Small intestine (tissue), 16 donors: ENCODE measurements at places on chromosomes 2 and 18. TPM values are rescaled to one million over a fixed set of nuclear protein-coding genes. Genes with fewer than 3 reads are reported as not detected.

DNA sequence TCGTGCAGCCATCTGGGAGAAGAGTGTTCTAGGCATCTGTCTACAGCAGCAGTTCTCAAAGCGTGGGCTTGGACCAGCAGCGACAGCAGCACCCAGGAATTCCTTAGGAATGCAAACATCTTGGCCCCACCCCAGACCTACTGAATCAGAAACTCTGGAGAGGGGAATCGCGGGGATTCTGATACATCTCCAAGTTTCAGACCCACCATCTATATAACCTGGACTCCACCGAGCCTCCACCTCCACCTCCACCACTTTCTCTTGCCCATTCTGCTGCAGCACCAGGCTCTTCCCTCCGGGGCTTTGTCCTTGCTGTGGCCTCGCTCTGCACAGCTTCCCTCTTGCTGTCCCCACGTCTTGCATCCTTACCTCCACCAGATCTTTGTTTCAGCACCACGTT, 256.4 kb downstream of the BCL2 start:
- no peak for DNase-seq

GRCh38 chr18:76932026-76932819, 109.9 kb downstream of the ZNF236 start:
- DNase-seq: no peak

DNA sequence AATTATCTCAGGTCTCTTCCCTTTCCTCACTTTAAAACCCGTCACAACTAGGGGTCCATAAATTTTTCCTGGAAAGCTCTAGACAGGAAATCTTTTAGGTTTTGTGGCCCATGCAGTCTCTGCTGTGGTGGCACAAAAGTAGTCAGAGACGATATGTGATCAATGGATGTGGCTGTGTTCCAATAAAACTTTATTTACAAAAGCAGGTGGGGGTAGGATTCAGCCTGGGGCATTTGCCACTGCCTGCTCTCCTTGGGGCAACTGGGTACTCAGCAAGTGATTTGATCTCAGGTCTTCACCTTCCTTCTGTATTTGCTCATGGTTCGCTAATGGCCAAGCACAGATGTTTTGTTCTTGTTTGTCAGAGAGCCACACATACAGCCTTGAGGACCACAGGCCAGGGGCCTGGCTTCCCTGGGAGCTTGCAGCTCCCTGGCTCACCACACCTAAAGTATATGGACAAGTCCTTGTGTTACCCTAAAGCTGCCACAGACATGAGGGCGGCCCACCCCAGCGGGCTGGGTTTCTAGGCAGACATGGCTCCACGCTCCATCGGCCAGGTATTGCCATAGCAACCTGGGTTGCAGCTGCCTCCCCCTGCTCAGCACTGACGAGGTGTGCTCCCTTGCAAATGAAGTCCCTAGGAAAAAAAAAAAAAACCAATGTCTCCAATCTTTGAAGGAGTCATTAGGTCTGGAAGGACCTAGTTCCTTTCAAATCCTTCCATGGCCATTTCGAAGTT, 89.7 kb upstream of the YWHAQ start:
- DNase-seq: no peak

GRCh38 chr2:228827056-228827700, 443.9 kb downstream of the PID1 start:
- DNase-seq: no peak

Gene NR4A2
- 5.7 TPM for polyA plus RNA-seq

Gene POTEF
- polyA plus RNA-seq: not detected

Gene BCL11A
- polyA plus RNA-seq: 10.7 TPM

Gene KIF1A
- 0.27 TPM for polyA plus RNA-seq

Gene BMP10
- polyA plus RNA-seq: not detected
